ENCODE measurements at places on chromosomes 5 and 9. TPM values are rescaled to one million over a fixed set of nuclear protein-coding genes. Genes with fewer than 3 reads are reported as not detected.

- H3K27ac ChIP-seq: no peak overlapping the region
- H3K36me3 ChIP-seq: no peaks in the 10 kb centered on the region
- DNase-seq: no peak
- no peak overlapping the region for H3K4me3 ChIP-seq
- no peaks in the 10 kb centered on the region for H3K4me1 ChIP-seq
These were observed 258.4 kb upstream of the DAPK1 start for GRCh38 chr9:87239312-87239711.

DNA sequence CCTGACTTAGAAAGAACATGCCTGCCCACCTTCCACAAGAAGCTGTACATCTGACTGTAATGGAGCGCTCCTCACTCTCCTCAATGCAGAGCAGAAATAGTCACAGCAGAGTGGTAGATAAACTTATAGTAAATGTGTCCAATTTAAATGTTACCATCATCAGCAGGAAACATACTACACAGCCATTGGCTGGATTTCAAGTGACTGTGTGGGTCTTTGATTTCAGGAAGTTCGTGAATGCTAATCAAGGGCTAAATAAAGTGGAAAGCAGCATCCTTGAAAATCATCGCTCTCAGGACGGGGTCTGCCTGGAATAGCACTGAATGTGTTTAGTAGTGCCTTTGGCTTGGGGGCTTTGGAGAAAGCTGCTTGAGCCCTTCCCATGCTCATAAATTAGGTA, 32.4 kb upstream of the CRHBP start:
- H3K4me1 ChIP-seq: no peaks in the 10 kb centered on the region
- H3K4me3 ChIP-seq: no peak overlapping the region

- H3K4me1 ChIP-seq: peaks cover 22% of the 10 kb centered on the region
- H3K4me3 ChIP-seq: peak overlapping the region; percentile 90
- DNase-seq: no peak
- H3K27me3 ChIP-seq: no peaks in the 10 kb centered on the region
- peaks cover 11% of the 10 kb centered on the region for H3K36me3 ChIP-seq
These were observed 1.5 kb upstream of the TESK1 start for GRCh38 chr9:35603506-35603985.

DNA sequence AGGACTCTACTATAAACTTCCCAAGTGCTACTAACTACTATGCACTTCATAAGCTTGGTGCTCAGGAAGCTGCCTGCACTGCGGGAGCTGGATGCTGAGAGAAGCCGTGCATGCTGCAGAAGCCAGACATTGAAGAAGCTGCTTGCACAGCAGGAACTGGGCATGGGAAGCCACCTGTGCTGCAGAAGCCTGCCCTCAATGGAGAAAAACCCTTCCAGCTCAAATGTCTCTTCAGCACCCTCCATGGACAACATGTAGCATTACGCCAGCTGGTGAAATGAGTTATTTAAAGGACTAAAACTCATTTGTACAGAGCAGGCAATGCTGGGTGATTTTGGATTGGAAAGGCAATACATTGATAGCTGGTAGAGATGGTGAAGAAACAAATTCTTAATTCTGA, 247.2 kb downstream of the KIF4B start:
- no peak for DNase-seq
- no peaks in the 10 kb centered on the region for H3K4me1 ChIP-seq
- no peak overlapping the region for H3K27ac ChIP-seq
- no peaks in the 10 kb centered on the region for H3K36me3 ChIP-seq

ADAMTS13 gene
- 1.3 TPM for total RNA-seq

DNA sequence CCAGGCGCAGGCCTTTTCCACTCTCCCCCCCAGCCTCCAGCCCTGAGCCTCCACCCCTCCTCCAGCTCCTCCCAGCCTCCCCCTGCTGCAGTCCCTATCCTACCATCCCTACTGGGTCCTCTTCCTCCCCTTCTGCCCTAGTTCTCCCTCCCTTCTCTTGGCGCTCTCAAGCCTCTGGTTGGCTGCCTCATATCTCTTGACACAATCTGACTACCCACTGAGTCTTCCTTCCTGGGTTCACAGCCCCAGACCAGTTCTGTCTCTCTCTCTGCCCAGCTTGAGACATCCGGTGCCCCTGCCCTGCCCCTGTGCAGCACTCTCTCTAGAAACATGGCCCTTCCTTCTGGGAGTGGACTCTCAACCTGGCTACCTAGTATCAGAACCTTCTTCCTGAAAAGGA, 76.2 kb downstream of the TSPAN17 start:
- H3K4me1 ChIP-seq: peaks cover 3% of the 10 kb centered on the region
- H3K36me3 ChIP-seq: no peaks in the 10 kb centered on the region
- H3K27ac ChIP-seq: no peak overlapping the region
- no peak for DNase-seq
- no peak overlapping the region for H3K4me3 ChIP-seq

DNA sequence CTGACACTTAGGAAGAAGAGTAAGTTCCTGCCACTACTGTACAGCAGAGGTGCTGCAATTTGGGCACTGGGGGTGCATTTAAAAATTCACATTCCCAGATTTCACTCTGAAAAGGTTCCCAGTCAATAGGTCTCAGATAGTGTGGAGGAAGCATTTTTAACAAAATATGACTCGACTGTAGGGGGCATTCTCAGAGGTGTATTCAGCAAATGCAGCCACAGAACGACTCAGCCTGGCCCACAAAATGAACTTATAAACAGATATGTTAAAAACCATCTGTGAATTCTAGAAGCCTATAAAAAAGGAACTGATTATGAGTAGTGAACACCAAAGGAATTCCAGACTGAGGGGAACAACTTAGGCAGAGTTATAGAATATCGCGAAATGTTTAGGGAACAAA, 31.1 kb downstream of the MLLT3 start:
- no peaks in the 10 kb centered on the region for H3K27me3 ChIP-seq
- peaks cover 13% of the 10 kb centered on the region for H3K4me1 ChIP-seq
- H3K27ac ChIP-seq: no peak overlapping the region
- no peak overlapping the region for H3K4me3 ChIP-seq

DNA sequence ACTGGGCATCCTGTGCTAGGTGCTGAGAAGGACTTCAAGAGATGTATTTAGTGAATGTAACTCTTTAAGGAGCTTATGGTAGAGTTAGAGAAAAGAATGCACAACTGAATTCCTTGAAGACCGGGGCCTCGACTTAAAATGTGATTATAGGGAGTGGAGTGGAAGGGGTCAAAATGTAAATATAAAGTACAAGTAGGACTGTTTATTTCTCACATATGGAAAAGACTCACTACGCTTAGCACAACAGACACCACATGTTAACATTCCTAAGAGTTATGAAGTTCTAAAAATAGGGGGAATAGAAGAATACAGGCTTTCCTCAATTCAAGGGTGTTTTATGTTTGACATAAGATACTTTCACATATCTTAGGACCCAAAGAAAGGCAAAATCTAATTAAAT, 117.8 kb upstream of the OSMR start:
- DNase-seq: no peak
- H3K4me3 ChIP-seq: no peak overlapping the region
- H3K4me1 ChIP-seq: no peaks in the 10 kb centered on the region
- H3K36me3 ChIP-seq: no peaks in the 10 kb centered on the region

FCN2 gene
- total RNA-seq: not detected

DNA sequence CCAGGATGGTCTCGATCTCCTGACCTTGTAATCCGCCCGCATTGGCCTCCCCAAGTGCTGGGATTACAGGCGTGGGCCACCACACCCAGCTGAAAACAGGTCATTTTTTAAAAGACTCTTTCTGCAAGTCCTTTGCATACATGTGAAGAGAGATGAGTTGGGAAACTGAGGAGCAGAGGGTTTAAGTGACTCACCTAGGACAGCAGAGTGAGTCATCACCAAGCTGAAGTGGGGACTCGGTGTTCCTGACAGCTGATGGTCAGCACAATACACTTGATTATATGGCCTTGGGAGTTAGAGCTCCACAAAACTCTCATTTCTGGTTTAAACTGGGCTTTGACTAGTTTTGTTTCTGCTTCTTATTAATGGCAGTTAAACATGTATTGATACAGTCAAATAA, 38.1 kb upstream of the SSBP2 start:
- H3K4me1 ChIP-seq: no peaks in the 10 kb centered on the region
- H3K27me3 ChIP-seq: peaks cover 5% of the 10 kb centered on the region

DNA sequence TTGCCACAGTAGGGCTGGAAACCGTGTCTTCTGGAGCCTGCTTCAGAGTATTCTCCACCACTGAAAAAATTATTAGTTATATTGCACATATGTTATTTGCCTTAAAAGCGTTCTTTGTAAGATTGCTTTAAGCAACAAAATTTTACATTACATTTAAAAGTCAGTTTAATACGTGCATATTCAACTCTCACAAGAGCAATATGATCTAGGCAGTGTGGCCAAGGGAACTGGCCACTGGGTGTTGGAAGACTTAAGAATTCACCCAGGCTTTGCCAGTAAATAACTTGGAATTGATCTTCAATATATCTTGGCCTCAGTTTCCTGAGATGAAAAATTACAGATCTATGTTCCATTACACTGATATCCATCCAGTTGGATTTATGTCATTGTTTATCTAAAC, 694.4 kb downstream of the EFNA5 start:
- no peaks in the 10 kb centered on the region for H3K36me3 ChIP-seq
- DNase-seq: no peak
- H3K27ac ChIP-seq: no peak overlapping the region

All from activated CD4-positive, alpha-beta T cell treated with anti-CD3 and anti-CD28 coated beads, Interleukin-2, amount 10 ng/mL, durations not matched to agents 24 days and 14 days (primary cell).